H7 (cell line): ENCODE measurements at places on chromosomes 11 and 22.

DNA sequence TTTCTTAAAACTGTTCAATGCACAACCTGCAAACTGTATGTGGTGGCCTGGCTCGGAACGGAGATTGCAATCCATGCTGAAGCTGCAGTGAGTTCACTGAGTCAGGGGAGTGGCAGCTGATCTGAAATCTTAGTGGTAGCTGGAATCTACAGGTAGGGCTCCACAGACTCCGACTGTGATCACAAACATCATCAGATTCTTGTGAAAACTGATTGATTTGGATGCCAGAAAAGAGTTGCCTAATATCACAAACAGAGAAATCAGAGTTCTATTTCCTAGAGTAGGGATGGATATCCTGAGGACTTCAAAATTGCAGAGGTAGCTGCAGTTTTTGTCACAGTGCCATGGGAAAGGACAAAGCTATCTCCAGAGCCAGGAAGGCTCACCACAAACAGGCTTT is 57.5 kb upstream of the SC5D start:
- no peak for DNase-seq

- DNase-seq = no peak
Measured at GRCh38 chr11:99968336-99968735, 718.8 kb upstream of the ARHGAP42 start.

DNA sequence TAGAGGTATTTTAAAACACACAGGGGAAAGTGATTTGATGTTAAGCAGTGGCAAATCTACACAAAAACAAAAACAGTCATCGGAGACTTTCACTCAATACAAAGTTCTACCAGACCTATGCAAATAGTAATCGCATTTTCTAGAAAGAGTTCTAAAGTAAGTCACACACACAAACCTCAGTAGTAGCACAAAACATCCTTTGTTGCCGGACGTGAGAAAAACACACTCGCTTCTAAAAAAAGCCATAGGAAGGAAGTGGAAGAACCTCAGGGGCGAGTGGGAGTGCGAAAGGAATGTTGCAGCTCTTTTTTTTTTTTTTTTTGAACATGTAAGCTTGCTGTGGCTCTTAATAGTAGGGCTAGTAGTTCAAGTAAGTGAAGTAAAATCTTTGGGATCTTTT is 88.9 kb downstream of the MAML2 start:
- no peak for DNase-seq

GRCh38 chr11:17766073-17766359 is 31.4 kb downstream of the KCNC1 start:
- no peak for DNase-seq
